ENCODE measurements at places on chromosomes 2 and 18.

- H3K27me3 ChIP-seq, result no peaks in the 10 kb centered on the region
- H3K4me3 ChIP-seq, result no peak overlapping the region
- H3K4me1 ChIP-seq, result no peaks in the 10 kb centered on the region
Observed at GRCh38 chr18:305003-305501, 37.2 kb upstream of the THOC1 start.

DNA sequence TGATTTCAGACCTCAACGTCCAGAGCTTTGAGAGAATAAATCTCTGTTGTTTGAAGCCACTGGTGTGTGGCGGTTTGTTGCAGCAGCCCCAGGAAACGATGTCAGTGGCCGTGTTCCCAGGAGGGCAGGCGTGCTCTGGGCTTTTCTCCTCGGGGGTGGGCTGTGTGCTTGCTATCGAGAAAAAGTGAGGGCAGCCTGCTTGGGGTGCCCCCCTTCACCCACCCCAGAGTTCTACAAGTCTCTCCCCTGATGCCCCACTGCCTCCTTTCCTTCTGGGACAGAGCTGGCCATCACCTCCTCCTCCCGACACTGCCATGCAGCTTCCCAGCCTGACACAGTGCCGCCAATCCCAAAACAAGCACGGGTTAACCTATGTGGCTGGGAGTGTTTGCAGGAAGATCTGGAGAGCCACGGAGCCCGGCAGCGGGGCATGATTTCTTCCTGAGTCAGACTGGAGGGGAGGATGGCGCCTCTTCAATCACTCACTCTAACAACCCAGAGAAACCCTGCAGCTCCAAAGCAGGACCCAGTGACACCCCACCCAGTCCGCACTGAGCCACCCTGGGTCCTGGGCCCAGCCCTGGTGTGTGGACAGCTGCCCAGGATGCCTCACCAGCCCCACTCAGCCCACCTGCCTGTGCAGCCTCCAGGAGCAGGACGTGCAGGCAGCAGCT, 213.7 kb upstream of the RAB6C start:
- H3K4me1 ChIP-seq, result no peaks in the 10 kb centered on the region
- no peak for DNase-seq
- H3K4me3 ChIP-seq, result no peak overlapping the region
- peaks cover 6% of the 10 kb centered on the region for H3K27me3 ChIP-seq
- H3K36me3 ChIP-seq, result no peaks in the 10 kb centered on the region
- no peak overlapping the region for H3K27ac ChIP-seq

GRCh38 chr18:12819322-12819721, 64.7 kb downstream of the PTPN2 start:
- DNase-seq, result no peak
- H3K27ac ChIP-seq, result no peak overlapping the region
- peaks cover 9% of the 10 kb centered on the region for H3K36me3 ChIP-seq
- H3K4me1 ChIP-seq, result peaks cover 14% of the 10 kb centered on the region

DNA sequence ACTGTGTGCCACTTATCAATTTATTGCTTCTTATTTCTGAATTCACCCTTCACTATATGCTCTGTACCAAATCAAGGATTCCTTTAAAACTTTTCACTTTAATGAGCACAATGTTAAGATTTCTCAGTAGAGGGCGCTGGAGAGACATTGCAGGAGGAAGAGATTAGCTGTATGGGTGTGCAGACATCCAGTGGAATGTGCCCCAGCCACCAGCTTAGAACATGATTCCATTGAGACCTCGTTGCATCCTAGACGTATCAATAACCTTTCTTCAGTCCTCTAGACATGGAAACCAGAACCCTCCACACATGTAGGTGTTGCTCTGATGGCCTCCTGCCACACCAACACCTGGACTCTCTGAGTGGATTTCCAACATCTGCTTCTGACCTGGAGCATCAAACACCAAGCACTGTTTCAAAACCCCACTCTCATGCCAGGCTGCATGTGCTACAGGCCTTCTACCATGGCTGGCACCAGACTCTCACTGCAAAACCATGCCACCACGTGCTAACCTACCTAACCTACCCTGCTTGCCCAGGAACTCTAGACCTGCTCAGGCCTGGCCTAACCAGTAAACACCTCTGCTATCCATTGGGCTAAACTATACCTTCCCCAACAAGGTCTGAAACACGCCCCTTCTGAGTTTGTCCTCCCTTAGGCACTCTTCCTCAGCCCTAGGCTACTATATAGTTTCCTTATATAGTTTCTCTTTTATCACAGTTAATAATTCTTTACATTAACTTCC, 633.2 kb upstream of the PKDCC start:
- no peaks in the 10 kb centered on the region for H3K4me1 ChIP-seq
- no peaks in the 10 kb centered on the region for H3K36me3 ChIP-seq
- H3K27ac ChIP-seq, result no peak overlapping the region
- no peak for DNase-seq
- no peak overlapping the region for H3K4me3 ChIP-seq
- no peaks in the 10 kb centered on the region for H3K27me3 ChIP-seq

DNA sequence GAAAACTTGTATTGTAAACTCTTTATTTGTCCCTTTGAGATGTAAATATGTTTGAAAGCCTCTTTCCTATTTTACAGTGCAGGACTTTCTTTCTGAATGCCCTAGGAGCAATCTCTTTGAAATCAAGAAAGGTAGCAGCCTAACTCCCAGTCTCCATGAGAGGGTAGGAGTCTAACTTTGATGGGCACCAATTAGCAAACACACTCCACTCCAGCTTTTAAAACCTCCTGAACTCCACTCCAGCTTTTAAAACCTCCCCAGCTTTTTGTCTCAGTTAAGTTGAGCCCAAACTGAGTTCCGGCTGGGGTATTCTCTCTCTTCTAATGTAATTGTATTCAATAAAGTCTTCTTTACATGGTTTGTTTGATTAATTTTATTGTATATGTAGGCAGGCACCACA, 493.7 kb upstream of the CDH7 start:
- no peak for DNase-seq
- no peak overlapping the region for H3K27ac ChIP-seq
- no peaks in the 10 kb centered on the region for H3K4me1 ChIP-seq
- H3K4me3 ChIP-seq, result no peak overlapping the region

DNA sequence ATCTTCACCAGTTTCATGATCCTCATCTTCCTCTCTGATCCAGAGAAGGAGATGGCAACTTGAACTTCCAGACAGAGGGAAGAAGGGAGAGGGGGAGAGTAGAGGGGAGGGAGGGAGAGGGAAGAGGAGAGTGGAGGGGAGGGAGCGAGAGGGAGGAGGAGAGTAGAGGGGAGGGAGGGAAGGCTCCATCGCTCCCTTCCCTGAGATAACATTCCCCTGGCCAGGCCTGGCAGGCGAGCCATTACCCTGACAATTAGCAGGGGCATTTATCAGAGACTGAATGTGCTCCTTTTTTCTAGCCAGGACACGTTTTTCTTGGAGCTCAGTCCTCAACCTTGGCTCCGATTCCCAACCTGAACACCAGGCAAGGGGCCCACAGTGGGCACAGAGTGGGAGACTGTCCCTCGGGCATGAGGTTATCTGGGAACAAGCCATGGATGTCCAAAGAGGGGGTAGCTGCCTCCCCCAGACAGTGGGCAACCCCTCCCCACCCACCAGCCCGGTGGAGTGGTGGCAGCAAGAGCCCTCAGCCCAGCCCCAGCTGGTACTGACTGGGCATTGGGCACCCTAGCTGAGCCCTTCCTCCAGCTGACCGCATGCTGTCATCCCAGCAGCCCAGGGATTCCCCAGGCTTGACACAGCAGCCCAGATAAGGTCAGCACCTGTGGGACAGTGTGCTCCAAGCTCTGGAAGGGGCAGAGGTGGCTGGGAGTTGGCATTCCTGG, 81.8 kb downstream of the TNS1 start:
- H3K27ac ChIP-seq, result peak overlapping the region; percentile 100
- H3K4me3 ChIP-seq, result peak overlapping the region; percentile 62
- peaks cover 100% of the 10 kb centered on the region for H3K4me1 ChIP-seq

DNA sequence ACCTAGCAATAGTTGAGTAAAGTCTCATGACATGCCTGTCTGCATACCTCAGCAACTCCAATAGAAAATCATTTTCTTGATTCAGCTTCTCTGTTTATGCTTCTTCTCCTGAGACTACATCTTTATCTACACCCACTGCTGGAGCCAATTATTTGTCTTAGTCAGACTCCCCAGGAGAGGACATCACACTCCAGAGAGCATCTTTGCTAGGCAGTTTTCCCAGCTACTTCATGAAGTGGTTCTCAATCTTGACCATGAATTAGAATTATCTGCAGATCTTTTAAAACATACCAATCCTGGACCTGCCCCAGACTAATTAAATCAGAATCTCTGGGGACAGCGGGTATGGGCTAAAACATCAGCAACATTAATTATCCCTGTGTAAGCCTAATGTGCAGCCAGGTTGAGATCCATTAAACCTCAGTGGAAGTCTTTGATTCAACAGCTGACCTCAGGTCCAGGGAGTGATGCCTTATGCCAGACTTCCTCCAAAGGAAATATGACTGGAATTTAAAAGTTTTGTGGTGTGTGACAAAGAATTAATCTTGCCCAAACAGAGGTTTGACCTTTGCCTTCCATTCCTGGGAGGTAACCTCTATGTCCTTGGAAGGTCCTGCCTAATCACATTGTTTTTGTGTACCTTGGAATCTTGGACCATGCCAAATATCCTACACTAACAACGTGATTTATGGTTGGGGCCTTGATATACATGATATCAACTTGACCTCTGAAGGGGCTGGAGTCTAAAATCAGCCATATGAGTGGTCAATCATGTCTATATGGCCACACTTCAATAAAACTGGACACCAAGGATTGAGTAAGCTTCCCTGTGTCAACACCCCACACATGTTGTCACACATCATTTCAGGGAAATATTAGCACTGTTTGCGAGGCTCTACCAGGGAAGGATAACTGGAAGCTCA, 99.3 kb upstream of the DNAJC10 start:
- no peak overlapping the region for H3K27ac ChIP-seq
- no peak overlapping the region for H3K4me3 ChIP-seq

DNA sequence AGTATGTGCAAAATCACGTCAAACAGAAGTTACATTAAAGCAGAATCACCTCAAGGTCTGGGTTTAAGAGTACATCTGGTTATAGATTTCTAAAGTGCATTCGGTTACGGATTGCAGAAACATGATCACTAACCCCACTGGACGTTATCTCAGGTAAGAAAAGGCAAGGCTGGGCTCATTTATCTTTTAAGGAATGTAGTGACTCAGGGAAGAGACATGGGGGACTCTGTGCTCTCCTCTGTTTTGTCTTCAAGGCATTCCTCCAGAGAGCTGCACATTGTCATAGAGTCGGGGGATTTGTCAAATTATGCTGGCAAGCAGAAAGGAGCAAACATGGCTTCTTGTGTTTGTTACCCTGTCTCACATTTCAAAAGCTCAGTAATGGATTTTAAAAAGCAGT, 14.3 kb downstream of the WDSUB1 start:
- H3K27ac ChIP-seq, result no peak overlapping the region
- H3K36me3 ChIP-seq, result no peaks in the 10 kb centered on the region
- peaks cover 8% of the 10 kb centered on the region for H3K4me1 ChIP-seq

- no peaks in the 10 kb centered on the region for H3K27me3 ChIP-seq
- H3K27ac ChIP-seq, result no peak overlapping the region
- H3K4me3 ChIP-seq, result no peak overlapping the region
- H3K36me3 ChIP-seq, result no peaks in the 10 kb centered on the region
- no peaks in the 10 kb centered on the region for H3K4me1 ChIP-seq
Observed at GRCh38 chr2:40251137-40251536, 200.8 kb downstream of the SLC8A1 start.

DNA sequence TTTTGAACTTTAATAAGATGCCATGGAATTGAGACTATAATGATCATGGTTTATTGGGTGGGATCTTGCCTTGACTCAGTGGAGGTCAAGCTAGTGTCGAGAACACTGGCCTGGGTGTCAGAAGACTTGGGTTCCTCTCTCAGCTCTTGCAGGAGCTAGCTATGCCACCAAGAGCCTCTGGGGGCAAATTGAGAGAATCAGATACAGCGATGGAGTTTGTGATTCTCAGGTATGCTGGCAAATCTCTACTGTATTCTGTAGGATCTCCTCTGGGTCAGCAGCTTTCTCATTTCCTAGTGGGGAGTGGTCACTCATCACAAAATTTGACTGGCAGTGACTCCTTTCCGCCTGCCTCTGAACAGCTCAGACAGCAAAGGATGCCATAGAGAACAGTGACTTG, 477.0 kb downstream of the RNF144A start:
- H3K27me3 ChIP-seq, result no peaks in the 10 kb centered on the region
- no peak overlapping the region for H3K27ac ChIP-seq
- no peak for DNase-seq
- no peaks in the 10 kb centered on the region for H3K4me1 ChIP-seq

DNA sequence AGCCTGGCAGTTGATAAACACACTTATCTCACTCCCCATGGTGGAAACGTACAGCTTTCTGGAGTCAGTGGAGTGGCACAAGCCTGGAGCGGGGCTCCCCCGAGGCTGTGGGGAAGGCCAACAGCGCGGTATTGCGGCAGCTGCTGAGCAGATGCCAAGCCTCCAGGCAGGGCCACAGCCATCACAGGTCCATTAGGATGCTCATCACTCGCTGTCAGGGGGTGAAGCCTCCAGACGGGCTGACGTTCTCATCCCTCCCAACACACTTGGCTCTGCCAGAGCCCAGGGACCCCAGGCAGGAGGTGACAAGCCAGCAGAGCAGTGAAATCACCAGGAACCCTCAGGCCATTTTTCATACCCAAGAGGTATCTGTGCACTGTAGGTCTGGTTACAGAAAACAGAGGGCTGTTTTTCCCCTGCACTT, 529.2 kb upstream of the KLHL29 start:
- no peak overlapping the region for H3K27ac ChIP-seq
- H3K27me3 ChIP-seq, result no peaks in the 10 kb centered on the region
- H3K4me3 ChIP-seq, result no peak overlapping the region
- DNase-seq, result no peak

- no peaks in the 10 kb centered on the region for H3K27me3 ChIP-seq
- H3K36me3 ChIP-seq, result peaks cover 15% of the 10 kb centered on the region
- H3K4me3 ChIP-seq, result no peak overlapping the region
- no peak for DNase-seq
Observed at GRCh38 chr18:63363951-63364350, 3.1 kb downstream of the KDSR start.

DNA sequence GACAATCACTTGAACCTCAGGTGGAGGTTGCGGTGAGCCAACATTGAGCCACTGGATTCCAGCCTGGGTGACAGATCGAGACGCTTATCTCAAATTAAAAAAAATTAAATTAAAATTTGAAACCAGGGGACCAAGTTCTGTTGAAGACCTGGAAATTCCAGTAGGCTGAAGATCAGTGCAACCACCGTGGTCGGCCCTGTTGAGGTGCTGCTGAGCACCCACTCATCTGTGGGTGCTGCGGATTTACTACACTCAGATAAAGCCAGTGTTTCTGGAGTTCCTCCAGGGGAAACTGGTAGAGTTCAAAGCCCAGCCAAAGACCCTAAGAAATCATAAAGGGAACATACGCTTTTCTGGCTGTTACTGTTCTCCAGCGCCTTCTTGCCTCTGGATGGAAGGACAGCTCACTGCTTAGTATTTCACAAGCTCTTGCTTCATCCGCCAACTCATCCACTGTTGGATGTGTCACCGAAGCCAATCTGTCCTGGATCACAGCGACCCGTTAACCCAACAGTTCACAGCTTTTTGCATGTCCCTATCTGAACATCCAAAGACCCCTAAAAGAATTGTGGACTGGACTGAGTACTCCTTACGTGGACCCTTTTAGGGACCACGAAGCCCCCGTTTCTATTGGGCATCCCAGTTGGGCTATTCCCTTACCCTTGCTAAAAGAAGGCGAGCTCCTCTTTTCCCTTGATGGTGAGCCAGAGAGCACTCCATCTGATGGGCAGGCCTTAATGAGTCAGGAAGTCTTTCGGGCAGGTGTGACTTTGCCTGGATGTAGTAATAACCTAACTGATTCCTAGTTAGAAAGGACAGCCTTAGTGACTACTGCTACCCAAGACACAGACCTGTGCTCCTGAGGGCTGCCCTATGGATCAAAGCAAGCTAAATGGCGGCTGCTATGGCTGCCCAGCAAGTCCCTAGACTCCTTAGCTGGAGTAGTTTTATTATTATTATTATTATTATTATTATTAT, 6.0 kb upstream of the ALPP start:
- no peak for DNase-seq
- no peaks in the 10 kb centered on the region for H3K4me1 ChIP-seq
- no peaks in the 10 kb centered on the region for H3K27me3 ChIP-seq
- H3K27ac ChIP-seq, result no peak overlapping the region
